ENCODE measurements at places on chromosomes 12 and 14.

GRCh38 chr12:93541578-93542225, 30.8 kb upstream of the SOCS2 start:
- no peak for DNase-seq

GRCh38 chr14:24784981-24785380, 151.0 kb upstream of the GZMB start:
- DNase-seq, result no peak

GRCh38 chr12:56375598-56376434, 13.2 kb upstream of the APOF start:
- peak; percentile 60 for DNase-seq

GRCh38 chr12:66755727-66756395, 77.0 kb upstream of the GRIP1 start:
- DNase-seq, result no peak

DNA sequence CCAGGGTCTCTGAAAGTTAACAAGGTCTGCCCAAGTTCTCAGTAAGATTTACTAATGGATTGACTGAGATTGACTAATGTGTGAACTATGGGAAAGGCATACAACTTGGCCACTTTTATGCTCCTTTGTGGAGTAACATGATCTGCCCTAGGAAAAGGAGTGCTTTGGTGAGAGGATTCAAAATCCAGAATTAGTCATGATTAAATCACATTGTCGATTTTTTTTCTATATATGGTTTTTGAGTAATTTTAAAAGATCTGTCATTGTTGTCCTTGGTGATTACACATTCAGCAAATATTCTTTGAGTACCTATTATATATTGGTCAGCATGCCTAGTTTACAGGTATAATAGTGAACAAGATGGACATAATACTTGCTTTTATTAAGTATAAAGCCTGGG, 147.7 kb upstream of the SYT10 start:
- DNase-seq, result no peak

DNA sequence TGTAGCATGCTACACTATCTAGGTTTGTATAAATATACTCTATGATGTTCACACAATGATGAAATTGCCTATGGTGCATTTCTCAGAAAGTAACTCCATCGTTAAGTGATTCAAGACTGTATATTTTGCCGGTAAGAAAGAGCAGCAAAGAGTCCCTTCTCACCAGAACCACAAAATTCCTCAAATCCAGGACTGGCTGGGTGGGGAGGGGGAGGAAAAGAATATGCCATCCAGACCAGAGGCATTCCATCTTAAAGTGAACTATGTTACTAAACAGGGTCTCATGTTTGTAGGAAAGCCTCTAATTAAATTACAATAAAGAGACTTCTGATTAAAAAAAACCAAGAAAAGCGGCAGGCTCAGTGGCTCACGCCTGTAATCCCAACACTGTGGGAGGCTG, 11.5 kb downstream of the UBE2N start:
- no peak for DNase-seq

DNA sequence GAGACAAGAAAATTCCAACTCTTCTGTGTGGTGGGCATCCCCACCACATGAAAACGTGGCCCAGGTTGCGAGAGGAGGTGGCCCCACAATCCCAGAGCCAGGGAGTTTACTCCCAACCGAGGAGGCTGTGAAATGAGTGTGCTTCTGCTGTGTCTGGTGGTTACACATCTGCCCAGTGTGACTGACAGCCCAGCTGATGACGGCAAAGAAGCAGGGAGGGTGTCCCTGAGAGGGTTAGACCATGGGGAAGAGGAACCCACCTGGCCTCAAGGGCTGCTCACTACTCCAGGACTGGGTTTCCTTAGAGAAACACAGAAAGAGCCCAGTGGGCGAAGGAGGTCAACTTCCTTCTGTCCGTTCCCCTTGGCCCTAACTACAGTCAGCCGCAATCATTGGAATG, 24.6 kb downstream of the ZFP36L1 start:
- DNase-seq, result no peak

DNA sequence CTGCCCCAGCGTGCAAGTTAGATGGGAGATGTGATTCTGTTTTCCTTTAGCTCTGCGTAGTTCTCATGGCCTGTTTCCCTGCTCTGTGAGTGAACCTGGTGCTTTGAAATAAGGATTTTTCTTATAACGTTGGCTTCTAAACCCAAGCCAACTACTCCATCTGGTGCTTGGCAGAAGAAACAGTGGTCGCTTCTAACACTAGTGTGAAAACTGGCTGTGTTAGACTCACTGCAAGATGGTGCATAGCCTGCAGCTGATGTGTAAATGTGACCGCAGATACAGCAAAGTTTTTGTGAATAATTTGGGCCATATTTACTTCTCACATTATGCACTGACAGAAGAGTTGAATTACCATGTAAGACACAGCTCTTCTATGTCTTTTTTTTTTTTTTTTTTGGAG, 12.2 kb downstream of the GTF2H3 start:
- no peak for DNase-seq

GRCh38 chr12:51013441-51013840, 12.7 kb downstream of the SLC11A2 start:
- DNase-seq, result no peak

DNA sequence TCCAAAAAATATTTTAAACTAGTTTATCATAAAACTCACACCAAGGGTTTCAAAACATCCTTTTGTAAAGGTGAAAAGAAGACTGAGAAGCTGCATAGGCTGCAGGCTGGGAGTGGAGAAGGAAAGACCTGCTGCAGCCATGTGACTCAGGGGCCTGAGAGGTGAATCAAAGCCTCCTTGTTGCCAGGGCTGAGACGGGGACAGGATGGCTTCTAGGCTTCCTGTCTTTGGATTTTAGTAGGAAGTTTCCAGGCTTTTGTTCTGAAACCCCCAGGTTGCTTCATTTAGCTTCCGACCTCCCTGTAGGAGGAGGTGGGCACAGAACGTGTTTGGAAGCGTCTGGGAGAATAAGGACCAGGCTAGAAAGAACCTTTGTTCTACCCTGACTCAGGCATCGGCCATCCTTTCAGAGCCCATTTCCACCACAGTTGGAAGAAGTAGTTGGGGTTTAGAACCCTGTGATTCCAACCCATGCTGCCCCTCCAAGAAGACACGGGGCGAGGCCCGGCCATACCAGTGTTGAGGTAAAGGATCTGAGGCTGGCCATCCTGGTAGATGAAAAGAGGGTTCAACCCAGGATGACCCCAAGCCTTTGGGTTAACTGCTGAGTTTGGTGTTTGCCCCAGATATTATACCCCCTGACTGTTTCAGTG, 122.4 kb downstream of the SLC25A47 start:
- no peak for DNase-seq

DNA sequence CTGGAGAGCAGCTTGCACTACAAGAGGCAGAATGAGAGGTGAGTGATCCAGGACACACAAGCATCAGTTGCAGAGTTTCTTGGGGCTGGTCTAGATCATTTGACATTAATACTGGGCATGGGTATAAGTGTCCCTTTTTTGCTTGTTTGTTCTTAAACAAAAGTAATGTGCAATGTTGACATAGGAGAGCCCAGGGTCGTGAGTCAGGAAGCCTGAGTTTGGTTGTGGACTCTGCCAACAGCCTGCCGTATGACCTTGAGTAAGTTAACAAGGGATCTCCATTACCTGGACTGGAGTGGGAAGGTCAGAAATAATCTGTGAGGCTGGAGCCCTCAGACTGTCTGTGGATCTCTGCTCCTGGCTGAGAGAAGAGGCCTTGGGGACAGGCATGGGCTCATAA, 170.3 kb downstream of the KCNA5 start:
- DNase-seq, result no peak

- DNase-seq, result no peak
These were observed 26.2 kb upstream of the TUNAR start for GRCh38 chr14:95850429-95850828.

DNA sequence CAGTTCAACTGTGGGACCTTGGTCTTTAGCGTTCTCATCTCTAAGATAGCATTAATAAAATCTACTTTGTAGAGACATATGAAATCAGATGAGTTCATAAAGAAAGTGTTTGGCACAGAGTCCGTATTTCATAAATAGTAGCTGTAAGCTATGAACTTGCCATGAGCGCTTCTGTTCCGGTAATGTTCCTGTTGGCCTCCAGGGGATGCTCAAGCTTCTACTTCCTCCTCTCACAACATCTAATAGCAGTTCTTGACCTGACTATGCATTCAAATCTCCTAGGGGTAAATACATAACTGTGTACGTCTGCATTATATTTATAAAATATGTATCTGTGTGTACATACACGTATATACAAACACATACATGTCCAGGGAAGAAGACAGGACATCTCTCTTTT, 288.2 kb upstream of the TMPO start:
- DNase-seq, result no peak

- no peak for DNase-seq
These were observed 618.6 kb upstream of the TMEM132C start for GRCh38 chr12:127648321-127648720.

DNA sequence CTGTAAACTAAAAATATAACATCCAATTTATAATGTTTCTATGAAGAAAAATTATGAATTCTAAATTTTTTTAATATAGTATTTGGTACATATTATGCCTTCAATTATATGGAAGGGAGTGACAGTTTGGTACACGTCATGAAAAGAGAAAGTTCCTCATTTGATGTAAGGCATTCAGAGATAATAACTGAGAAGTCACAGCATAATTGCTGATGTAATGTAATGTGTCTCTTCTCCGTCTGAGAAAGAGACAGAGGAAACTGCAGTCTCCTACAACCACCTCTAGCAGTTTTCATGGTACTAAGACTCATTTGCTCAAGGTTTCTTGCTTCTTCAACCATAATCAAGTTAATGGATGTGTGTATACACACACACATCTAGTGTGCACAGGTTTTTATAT, 2.3 kb upstream of the CD69 start:
- no peak for DNase-seq

DNA sequence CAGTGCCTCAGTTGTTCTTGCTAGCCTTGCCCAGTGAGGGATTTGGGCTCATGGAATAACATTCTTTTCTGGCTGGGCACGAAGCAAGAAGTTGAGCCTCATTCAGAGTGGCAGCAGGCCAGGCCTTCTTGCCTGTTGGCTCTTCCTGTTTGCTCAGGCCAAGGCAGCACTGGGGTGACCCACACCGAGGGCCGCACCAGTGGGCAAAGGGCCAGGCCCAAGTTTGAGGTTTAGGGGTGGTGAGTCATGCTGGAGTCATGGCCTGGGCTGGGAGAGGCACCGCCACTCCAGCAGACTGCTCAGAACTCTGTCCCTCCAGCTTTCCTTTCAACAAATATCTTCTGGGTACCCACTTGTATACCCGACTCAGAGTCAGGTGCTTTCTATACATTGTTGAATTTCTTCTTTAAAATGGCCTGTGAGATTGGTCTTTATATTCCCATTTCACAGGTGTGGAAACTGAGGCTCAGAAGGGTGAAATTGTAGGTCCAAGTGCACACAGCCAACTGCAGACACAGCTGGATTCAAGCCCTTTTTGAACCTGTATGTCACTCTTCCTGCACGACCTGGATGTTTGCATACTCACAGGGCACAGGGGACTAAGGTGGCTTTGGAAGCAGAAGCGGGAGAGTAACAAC, 279.4 kb downstream of the FOXN3 start:
- DNase-seq, result no peak

DNA sequence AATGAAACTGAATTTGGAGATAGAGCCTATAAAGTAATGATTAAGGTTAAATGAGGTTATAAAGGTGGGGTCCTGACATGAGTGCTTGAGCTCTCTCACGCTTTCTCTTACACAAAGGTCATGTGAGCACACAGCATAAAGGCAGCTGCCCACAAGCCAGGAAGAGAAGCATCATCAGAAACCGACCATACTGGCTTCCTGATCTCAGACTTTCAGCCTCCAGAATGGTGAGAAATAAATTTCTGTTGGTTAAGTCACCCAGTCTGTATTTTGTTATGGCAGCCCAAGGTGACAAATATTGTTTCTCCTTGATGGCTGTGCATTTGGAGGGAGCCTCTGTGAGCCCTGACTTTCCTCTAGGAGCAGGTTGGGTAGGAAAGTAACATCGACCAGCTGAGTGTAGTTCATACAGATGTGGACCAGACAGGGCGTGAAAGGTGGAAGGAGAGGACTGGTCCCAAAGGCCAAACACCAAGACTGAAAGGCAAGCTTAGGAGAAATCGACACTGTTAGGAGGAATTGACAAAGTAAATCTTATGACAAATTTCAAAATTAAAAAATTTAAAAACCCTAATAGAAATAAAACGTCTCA, 97.6 kb upstream of the SLC38A2 start:
- DNase-seq, result peak; percentile 9

- DNase-seq, result no peak
These were observed 14.6 kb downstream of the GALNT8 start for GRCh38 chr12:4734625-4735340.

GRCh38 chr12:130104571-130105106, 57.6 kb upstream of the FZD10 start:
- no peak for DNase-seq

GRCh38 chr12:70069221-70070105, 173.8 kb upstream of the CNOT2 start:
- DNase-seq, result no peak
